Right kidney (tissue), 9 donors: ENCODE measurements at places on chromosomes 2 and 18.

DNA sequence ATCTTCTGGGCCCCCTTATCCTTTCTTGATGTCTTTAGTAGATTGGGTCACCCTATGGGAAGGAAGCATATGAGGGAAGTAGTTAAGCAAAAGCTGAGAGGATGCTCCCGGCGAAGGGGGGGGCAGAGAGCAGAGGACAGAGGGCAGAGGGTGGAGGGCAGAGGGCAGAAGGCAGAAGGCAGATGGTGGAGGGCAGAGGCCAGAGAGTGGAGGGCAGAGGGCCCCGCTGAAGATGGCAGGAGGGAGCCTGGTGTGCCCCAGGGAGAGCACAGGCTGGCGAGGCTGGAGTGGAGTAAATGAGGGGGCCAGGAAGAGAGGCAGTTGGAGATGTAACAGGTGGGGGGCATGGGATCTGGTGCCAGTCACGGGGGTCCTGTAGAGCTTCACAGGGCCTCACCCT is 7.0 kb downstream of the MLPH start:
- DNase-seq: no peak

GRCh38 chr2:134167015-134167414 is 86.9 kb upstream of the MGAT5 start:
- no peak for DNase-seq

GRCh38 chr2:9250091-9250490 is 43.5 kb downstream of the ASAP2 start:
- no peak for DNase-seq

- no peak for DNase-seq
Observed at GRCh38 chr2:98637401-98638147, 29.2 kb downstream of the UNC50 start.
